Thyroid gland (tissue), 4 donors: ENCODE measurements at places on chromosomes 2 and 18. TPM values are rescaled to one million over a fixed set of nuclear protein-coding genes. Genes with fewer than 3 reads are reported as not detected.

DNA sequence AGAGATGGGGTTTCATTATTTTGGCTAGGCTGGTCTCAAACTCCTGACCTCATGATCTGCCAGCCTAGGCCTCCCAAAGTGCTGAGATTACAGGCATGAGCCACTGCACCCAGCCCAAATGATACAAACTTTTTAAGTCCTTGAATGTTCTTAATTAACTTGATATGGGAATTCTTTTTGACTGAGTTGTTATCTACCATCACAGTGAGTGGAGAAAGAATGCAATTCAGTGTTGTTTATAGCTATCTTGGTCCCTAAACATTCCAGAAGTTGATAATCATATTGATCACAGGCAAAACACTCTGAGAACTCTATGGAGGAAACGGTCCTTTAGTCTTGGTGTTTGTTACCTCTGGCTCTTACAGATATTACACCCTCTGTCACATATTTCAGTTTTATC is 1072.5 kb downstream of the SUCLG1 start:
- DNase-seq: no peak

DNA sequence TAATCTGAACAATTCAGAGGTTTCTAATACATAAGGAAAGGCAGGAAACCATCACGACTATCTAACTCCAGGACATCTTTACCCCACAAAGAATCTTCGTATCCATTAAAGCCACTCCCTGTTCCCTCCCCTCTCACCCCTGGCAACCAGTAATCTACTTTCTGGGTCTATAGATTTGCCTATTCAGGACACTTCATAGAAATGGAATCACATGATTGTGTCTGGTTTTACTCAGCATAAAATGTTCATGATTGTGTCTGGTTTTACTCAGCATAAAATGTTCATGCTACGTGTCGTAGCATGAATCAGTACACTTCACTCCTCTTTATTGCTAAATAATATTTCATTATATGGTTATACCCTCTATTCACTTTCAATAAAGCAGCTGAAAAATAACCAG is 11.6 kb downstream of the FECH start:
- DNase-seq: no peak

- no peak for DNase-seq
Measured at GRCh38 chr2:169808221-169808620, 9.6 kb downstream of the SSB start.

DNA sequence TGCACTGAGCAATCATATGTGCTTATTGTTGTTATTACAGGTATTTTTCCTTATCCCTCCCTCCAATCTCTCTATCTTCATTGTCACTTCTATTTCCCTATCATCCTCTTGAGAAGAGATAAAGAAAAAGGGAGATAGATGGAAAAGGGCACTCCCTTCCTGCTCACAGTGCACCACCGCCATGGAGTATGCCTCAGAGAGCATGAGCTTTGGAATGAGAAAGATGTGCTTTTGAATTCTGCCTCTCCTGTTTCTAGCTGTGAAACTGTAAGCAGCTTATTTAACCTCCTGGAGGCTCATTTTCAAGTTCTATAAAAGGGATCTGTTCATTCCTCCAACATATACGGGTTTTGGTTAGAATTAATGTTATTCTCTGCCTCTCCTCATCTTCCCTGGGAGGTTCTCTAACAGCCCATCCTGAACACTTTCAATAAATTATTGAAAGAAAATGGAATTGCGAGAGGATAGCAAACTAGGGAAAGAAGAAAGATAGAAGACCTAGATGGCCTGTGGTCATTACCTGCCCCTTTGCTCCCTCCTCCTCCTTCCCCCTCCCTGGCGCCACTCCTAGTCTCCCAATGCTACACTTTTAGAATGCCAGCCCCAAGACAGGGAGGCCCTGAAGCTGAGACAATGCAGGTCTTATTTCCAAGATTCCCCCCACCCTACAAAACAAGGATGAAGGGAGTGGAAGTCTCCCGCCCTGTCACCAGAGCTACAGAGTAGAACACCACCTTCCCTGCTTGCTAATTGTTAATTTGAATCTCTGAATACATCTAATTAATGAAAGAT is 37.8 kb downstream of the FIGN start:
- DNase-seq: no peak

DNA sequence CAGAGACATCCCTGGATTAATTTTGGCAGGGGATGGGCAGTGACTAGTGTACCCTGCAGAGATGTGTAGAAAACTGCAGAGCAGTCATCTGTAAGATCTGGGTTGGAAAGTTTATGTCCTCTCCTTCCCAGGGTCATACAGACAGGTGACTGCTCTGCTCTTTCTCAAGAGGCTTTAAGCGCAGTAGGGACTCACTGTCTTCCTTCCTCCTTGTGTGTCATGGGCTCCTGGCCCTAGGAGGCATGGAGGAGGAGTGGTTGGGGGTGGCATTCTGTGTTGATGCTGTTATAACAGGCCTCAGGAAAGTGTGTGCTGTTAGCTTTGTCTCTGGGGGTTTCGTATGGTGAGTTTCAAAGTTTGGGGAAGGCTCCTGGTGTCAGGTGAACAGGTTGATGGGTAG is 130.5 kb upstream of the MGAT5 start:
- no peak for DNase-seq

GRCh38 chr2:188727846-188728245 is 246.3 kb upstream of the COL3A1 start:
- DNase-seq: no peak

DNA sequence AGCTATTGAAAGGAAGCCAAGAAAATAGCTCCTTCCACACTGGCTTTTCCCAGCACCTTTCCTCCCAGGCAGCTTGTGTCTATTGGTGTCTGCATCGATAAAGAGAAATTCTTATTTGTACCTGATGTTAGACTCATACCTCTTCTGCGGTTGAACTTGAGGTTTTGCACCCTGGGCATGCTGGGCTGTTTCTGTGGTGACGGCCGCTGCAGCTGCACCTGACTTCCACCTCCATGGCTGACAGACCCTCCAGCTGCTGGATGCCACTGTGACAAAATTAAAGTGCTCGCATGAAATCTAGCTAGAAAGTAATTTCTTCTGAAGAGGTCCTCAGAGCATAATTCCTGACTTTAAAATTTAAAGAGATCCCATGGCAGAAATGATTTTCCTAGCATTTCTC is 6.6 kb downstream of the FECH start:
- no peak for DNase-seq

- DNase-seq: no peak
Measured at GRCh38 chr2:146324951-146325350, 1519.9 kb upstream of the ACVR2A start.

Gene TUBB8B
- total RNA-seq: not detected

Gene MOCOS
- total RNA-seq: 0.45 TPM

Gene TNFAIP6
- 0.33 TPM for total RNA-seq

Gene MRPS5
- total RNA-seq: 50.8 TPM

DNA sequence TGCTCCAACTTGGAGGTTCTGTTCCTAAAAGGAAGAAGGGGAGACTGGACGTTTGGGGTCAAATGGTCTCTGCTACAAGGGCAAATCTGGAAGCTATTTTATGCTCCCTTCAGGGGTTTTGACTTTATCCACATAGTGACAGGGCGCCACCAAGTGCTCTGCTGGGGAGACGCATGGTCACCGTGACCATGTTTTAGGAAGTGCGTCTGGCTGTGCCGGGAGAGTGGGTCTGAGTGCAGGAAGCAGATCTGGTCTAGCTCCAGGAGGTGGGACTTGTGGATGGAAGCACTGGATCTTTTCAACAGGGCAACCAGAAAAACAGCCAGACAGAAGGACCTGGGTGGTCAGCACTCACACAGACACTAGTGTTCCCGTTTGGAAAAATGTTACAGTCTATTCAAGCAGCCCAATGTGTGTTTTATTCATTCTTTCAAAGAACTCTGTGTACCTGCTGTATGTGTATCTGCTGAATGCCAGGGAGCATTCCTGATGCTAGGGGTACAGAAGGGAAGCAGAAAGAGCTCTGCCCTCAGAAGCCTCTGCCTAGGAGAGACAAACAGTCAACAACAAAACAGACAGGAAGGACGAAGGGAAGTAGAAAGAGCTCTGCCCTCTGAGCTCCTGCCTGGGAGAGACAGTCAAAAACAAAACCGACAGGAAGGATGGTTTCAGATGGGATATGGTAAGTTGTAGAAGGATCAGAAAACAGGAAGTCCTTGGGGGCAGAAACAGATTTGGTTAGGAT is 14.3 kb downstream of the IMPA2 start:
- DNase-seq: peak; percentile 90

DNA sequence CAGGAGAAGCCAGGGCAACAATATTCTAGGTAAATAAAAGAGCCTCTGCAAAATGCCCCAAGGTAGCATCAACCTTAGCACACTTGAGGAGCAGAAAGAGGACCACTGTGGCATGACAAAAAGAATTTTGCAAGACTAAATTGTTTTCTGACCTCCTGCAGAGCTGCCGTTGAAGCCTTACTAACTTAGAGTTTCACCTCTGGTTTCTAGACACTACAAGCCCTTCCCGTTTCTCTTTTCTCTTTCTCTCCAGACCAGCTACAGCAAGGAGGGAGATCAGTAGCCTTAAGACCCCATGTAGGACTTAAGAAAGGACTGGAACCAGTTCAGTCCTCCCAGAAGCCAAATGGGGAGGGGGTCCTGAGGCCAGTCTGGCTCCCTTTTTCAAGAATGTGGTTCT is 73.3 kb upstream of the SP3 start:
- no peak for DNase-seq
